ENCODE measurements at places on chromosomes 4 and X.

- DNase-seq: no peak
Observed at GRCh38 chr4:13452927-13453579, 31.1 kb downstream of the RAB28 start.

DNA sequence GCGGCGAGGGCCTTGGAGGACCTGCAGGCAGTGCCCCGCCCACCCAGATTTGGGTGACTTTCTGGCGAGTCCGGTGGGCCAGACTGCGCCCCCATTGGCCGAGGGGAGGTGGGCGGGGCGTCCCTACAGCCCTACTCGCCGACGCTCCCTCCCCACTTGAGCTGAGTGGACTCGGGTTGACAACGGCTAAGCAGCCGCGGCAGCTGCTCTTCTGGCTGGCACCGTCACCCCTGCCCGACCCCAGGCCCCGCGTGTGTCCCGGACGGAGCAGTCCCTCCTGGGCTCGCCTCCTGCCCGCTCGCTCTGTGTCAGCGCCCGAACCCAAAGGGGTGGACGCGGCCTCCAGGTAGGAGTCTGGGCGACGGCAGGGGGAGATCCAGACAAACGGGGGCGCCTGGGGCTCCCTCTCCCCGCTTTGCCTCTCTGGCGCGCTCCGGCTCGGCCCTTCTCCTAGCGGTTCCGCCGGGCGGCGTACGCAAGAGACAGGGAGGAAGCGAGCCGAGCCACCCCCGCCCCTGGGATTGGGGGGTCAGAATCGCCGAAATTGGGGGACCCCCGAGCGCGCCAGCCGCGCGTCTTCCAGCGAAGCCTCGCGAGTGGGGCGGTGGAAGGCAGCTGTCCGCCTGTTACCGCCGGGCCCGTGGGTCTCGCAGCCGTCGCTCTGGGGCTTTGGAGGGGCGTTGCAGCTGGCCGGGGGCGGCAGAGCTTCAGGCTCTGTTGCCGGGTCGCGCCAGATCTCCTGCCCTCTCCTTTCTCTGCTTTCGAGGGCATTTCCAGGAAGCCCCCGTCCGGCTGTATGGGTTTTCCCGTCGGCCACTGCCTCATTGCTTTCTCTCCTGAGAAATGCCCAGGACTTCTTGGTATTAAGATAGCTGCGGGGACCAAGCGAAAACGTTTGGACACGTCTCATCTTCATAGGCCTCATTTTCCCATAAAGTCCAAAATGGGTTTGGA lies 46.3 kb downstream of the STARD8 start:
- peak; percentile 11 for DNase-seq

GRCh38 chr4:35151816-35152572 lies 1092.3 kb downstream of the ARAP2 start:
- DNase-seq: no peak

DNA sequence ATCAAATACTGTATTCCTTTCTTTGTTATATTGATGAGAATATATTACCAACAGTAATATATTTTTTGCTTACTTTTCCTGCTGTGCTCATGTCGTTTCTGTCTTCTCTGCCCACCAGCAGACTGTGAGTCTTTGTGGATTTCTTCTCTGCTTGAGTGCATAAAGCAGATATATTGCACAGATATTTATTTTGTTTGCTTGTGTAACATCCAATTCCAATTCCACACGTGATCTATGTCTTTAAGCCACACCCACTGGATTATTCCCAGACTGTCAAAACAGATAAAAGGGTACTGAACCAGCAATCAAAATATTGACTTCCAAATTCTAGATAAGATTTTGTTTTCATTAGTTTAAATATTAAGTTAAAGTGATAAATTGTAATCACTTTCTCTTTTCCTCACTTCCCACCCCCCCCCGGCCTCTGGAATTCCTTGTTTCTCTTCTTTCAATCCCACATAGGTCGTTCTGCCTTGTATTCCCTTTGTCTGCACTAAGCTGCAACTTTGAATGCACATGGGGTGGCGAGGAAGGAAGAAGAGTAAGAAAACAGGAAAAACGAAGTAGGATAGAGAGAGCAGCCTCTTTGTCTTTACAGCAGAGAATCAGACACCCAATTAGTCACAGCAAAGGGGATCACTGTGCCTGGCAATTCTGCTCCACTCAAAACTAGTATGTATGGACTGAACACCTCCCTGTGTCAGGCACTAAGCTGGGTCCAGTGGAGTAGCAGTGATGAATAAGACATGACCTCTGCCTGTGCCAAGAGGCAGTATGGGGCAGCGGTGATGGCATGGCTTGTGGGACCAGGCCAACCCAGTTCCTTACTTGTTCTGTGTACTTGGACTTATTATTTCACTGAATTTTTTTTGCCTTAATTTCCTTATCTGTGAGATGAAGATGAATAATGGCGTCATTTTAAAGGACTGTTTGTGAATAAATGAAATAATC lies at the start of gene ADH1B:
Gene ADH1B, minus strand, starts transcription at position 161 of the 951 bp plus-strand sequence. Its CDS starts 70 bp downstream, at position 91.
- no peak for DNase-seq

DNA sequence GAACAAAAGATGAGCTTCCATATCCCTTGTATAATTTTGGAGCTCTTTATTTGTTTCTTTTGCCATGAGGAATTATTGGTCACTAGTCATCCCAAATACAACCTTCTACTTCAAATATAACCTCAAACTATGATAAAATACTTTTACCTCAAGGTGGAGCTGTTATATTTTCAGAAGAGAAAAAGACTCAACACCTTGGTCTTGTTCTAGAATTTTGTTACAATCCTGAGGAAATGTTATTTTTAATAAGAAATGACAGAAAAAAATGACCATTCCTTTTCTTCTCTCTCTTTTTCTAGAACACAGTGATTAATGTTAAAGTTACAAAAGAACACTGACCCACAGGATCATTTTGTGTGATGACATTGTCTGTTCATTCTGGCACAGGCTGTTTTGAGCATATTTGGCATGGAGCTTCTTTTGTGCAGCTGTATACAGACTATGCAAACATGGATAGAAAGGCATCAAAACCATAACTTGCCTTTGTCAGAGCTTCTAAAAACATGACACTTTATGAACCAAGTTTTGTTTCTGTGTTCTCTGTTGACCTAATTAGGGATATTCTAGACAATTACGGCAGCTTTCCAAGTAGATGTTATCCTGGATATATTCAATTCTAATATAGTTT lies 159.6 kb upstream of the CTSO start:
- peak; percentile 6 for DNase-seq

DNA sequence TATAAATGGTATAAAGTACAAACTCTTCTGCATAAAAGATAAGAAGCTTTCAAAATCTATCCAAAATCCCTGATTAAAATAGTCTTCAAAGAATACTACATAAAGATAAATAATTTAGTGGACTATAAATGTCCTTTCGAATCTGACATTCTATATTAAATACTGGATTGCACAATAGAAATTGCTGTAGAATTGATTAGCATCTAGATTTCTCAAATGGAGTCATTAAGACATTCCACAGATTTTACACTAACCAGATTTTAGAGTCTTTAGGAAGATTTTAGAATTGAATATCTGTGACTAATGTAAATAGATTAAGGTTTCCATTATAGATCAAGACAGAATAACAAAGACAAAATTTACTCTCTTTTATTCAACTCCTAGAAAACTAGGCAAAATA lies 663.9 kb downstream of the STPG2 start:
- DNase-seq: no peak

DNA sequence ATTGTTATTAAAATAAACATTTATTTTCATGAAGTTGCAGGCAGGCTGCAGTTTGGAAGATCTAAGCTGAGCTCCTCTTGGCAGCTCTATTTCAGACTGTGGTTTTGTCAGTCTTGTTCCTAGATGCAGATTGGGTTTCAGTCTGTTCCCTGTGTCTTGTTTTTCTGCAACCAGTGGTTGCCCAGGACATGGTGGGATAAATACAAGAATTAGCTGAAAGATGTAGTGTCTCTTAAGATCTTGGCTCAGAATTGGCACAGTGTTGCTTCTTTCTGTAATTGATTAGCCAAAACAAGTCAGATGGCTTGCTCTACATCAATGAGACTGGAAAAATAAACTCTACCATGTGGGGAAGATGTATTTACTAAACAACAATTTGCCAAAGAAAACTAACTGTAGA lies 283.0 kb upstream of the BOD1L1 start:
- no peak for DNase-seq

DNA sequence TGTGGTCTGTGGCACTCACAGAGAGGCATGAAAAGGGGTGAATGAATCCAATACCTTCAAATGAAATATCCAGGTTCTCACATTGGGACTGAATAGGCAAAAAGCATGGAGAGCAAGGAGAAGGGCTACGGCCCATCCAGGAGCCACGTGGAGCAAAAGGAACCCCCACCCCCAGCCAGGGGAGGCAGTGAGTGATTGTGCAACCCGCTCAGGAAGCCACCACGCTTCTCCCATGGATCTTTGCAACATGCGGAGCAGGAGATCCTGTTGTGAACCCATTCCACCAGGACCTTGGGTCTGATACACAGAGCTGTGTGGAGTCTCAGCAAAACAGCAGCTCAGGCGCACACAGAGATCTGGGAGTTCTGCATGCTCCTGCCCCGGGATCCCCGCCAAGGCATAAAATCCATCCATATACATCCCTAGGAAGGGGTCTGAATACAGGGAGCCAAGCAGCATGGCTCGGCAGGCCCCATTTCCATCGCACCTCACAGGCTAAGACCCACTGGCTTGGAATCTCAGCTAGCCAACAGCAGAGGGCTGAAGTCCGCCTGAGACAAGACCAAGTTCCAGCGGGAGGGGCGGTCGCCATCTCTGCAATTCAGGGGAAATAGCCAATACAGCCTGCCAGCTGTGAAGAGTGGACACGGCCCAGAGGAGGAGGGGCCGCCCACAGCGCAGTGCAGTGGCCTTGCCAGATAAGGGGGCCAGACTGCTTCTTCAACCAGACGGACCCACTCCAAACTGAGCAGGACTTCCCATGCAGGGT lies 80.2 kb downstream of the FGF16 start:
- DNase-seq: no peak

DNA sequence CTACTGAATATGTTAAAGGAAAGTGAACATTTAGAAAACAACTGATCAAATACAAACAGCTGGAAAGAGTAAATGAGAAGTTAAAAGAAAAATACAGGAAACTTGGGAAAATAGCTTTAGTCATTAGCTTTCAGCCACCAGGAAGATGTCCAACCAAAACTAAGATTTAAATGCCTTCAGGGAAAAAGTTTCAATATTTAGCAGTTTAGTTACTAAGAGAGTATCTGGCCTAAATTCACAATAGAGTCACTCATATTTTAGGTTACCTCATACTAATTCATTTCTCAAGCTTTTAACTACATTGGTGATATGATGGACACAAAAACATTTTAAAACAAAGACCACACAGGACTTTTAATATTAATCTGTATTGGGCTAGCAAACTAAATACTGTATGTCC lies 13.1 kb upstream of the KLHL13 start:
- DNase-seq: no peak

GRCh38 chr4:152185786-152186550 lies 349.9 kb downstream of the FBXW7 start:
- no peak for DNase-seq

DNA sequence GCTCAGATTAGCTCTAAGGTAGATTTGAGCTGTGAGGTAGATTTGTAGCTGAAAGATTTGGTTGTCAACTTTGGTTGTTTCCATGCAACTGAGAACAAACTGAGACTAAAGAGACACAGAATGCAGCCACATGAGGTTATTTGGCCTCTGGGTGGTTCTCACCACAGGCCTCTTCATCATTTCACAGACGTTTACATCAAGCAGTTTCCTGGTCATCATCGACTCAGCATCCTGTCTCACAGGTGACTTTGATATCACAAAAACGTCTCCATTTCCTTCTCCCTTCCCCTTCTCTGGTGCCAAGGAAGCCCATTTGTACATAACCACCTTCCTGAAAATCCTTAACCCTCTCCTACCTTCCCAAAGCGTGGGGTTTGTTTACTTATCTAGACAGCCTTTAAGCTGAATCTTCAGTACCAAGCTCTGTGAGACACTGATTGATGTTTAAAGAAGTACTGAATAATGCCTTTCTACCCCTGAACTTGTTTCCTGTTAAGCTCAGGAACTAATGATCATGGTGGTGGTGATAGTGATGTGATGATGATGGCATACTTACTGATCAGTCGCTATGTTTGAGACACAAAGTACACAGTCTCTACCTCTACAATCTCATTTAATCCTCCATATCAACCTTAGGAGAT lies 81.9 kb downstream of the FAM114A1 start:
- DNase-seq: no peak

GRCh38 chr4:141645611-141646340 lies 9.4 kb downstream of the IL15 start:
- DNase-seq: no peak

DNA sequence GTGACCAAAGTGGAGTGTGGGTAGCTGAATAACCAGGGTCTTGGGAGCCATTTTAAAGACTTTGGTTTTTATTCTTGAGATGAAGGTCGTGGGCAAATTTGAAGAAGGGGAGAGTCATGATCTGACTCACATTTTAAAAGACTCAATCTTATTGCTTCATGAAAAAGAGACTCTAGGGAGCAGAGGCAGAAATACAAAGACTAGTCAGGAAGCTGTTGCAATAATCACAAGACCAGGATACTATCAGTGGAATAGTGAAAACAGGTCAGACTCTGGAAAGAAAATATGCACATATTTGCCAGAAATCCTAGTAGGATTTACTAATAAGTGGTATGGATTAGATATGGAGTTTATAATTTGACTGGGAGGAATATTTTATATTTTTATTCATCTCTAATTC lies 448.4 kb downstream of the RAPGEF2 start:
- DNase-seq: no peak
